ENCODE measurements at places on chromosomes 6 and 20.

DNA sequence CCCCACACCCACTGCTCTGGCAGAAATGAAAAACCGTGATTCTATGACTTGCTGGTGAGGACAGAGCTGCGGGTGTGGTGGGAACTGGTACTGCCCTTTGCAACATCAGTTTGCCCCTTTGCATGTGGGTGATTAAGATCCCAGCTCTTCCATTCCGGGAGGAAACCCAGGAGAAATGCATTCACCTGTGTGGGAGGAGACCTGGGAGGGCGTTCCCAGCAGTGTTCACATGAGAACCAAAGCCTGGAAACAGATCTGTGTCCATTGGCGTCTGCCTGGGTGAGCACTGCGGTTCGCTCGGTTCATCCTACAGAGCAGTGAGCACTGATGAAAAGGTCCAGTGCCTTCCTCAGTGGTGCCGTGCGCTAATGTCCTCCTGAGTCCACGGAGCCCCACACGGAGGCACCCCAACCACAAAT, 89.7 kb downstream of the SMOC2 start:
- DNase-seq, result no peak

GRCh38 chr20:14758356-14758755, 420.9 kb upstream of the FLRT3 start:
- DNase-seq, result no peak

DNA sequence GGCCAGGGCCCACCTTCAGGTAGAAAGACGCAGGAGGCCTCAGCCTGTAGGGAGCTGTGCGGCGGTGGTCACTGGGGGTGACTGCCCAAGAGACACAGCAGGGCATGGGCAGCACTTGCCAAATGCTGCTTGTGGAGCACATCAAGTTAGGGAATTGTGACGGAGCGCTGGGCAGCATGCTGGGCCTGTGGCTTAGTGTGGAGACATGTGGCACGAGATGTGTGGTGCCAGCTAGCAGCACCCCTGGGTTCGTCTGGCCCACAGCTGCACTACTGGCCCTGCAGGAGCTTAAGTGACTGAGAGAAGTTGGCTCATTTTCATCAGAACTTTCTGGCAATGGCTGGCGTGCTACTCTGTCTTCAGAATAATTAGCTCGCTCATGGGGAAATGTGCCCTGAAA, 213.1 kb upstream of the SYNDIG1 start:
- no peak for DNase-seq

DNA sequence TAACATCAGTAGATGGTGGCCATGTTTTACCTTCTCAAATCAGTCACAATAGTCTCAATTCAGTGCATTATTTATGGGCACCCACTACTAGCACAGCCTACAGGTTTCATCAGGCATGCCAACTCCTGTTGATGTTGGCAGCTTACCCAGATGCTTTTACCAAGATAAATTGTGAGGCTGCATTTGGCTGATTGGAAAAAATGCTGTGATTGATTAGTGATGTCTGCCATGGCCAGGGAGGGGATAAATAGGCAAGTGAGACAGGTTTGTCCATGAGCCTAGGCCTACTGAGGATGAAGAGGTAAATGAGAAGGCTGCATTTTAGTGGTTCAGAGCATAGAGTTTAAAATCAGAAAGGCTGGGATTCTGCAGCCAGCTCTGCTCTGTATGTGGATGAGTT, 227.1 kb downstream of the NFATC2 start:
- no peak for DNase-seq

DNA sequence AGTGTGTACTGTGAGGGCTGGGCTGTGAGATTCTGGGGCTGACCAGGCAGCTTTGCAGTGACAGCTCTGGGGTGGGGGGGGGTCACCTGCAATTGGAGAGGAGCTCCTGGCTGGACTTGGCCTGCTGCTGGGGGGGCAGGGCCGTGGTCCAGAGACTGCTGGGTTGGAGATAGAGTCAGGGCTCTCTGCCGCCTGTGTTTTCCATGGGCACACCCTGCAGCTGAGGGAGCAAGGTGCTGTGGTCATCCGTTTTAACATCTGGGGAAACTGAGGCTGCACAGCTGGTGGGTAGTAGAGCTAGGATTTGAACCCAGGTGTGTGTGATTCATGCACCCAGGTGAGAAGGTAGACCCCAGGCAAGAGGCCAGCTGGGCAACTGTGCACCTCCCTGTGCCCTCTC, 7.3 kb downstream of the DLGAP4 start:
- no peak for DNase-seq

DNA sequence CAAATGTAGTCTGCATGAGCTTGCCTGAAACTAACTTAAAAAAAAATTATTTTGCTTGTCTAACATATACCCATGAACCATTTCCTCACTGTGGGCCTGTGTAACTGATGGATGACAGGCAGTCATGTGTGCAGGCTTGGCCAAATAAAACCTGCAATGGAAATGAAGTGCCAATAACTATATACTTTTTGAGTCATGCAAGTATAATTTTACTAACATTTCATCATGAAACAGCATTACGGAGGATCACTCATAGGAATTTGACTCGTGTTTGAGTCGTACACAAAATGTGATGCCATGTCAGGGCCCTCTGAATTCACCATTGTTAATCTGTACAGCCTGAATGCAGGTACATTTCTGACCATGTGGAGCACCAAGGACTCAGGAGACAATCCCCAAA, 46.6 kb downstream of the HDDC2 start:
- DNase-seq, result no peak

DNA sequence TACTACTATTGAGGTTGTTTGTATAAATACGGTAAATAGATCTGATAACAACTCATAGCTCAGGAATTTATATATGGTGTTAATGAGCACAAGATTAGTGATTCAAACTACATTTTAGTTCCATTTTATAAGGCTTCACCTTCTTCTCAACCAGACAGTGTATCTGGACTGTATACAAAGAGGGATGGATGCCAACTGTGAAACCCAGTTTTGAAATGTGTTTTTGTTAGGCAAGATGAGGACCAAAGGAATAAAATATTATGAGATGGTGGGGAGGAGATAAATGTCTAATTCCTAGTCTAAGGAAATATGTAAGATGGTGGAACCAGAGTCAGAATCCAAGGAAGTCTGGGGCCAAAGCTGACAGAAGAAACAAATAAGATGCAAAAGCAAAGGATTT, 329.0 kb downstream of the GRIK2 start:
- no peak for DNase-seq

DNA sequence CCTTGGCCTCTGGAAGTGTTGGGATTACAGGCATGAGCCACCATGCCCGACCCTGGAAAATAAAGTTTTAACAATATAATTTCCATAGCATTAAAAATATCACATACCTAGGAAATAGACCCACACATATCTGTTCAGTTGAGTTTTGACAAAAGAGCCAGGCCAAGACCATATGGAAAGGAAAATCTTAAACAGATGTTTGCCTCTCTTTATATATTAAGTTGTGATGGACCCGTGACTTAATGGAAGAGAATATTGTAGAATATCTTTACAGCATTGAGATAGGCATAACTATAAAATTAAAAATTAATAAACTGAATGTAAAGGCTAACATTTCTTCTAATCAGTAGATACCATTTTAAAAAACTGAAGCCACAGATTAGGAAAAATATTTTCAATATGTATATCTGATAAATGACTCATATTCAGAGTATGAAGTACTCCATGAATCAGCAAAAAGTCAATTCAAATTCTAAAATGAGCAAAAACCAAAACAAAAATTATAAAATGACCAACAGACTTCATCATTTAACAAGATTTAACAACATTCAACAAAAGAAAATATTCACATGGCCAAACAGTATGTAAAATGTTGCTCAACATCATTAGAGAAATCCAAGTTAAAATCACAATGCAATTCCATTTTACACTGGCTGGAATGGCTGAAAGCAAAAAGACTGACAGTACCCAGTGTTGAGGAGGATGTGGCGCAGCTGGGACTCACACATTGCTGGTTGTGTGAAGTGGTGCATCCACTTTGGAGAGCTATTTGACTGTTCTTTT, 43.3 kb downstream of the GTF2H5 start:
- no peak for DNase-seq

GRCh38 chr20:21303061-21303871, at the start of gene XRN2:
Gene XRN2, plus strand, starts transcription at chr20:21303331. Its CDS starts 68 bp downstream, at chr20:21303399.
- DNase-seq, result peak; percentile 93

GRCh38 chr20:32832664-32833063, 12.9 kb downstream of the MAPRE1 start:
- no peak for DNase-seq

- DNase-seq, result no peak
These were observed 400.7 kb downstream of the ZFAND3 start for GRCh38 chr6:38220069-38220723.

GRCh38 chr6:136710877-136711552, 81.3 kb downstream of the MAP3K5 start:
- no peak for DNase-seq

DNA sequence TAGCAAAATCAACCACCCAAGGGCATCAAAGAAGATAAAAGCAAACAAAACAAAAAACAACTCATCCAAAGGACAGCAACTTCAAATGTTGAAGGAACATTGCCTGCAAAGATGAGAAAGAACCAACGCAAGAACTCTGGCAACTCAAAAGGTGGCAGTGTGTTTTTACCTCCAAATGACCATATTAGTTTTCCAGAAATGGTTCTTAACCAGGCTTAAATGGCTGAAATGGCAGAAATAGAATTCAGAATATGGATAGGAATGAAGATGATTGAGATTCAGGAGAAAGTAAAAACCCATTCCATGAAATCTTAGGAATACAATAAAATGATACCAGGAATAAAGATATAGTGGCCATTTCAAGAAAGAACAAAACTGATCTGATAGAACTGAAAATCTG, 9.8 kb upstream of the PI3 start:
- no peak for DNase-seq

GRCh38 chr6:156396068-156396771, 381.0 kb upstream of the ARID1B start:
- DNase-seq, result no peak

- DNase-seq, result no peak
These were observed 15.7 kb upstream of the MYT1 start for GRCh38 chr20:64148581-64148980.

GRCh38 chr20:740162-740561, 28.1 kb downstream of the SLC52A3 start:
- no peak for DNase-seq

- no peak for DNase-seq
These were observed 163.2 kb upstream of the OLIG3 start for GRCh38 chr6:137657351-137657911.

GRCh38 chr20:33811776-33812151, 616 bp downstream of the CHMP4B start:
- no peak for DNase-seq

DNA sequence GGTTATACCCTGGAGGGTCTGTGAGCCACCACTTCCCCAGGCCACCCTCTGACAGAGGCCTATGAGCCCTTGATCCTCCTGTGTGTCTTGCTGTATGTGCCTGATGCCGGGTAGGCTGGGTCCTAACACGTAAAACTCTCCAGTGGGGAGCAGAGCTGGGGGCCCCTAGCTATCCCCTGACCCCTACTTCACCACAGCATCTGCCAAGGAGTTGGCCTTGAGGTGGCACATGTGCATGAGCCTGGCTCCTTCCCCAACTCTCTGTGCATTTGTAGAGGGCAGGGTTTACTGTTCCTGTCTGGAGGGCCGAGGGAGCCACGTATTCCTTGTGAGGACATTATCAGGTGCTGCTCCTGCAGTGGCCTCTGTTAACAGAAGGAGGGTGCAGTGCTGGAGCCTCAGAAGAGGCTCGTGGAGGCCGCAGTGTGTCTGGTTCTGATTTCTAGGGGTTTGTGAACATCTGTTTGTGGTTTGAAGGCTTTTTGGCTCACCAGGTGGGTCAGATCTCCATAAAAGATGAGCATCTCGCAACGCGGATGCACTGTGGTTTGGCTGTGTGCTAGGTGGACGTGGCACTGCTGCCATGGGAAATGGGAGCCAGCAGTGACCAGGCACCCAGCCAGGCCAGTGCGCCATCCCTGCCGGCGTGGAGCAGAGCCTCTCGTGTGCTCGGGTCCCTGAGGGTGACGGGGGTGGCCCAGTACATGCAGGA, 152.1 kb downstream of the DTNBP1 start:
- no peak for DNase-seq

- no peak for DNase-seq
These were observed 30.2 kb downstream of the FAM229B start for GRCh38 chr6:112117554-112117953.

DNA sequence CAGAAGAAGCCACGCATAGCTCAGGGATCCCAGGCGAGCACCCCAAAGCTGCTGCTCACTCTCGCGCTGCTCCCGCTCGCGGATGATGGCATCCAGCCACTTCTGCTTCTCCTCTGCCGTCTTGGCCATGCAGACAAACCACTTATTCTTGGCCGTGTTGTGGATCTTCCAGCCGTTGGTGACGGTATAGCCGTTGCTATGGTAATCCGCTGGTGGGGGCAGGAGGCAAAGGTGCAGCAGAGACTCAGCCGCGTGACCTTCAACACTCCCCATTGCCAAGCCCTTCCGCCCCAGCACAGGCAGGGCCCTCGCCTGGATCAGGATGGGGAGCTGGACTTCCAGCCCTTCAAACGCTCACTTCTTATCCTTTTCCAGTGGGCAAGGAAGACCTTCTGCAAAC, 136.9 kb downstream of the PREX1 start:
- no peak for DNase-seq

GRCh38 chr6:38391206-38391605, 248.5 kb downstream of the BTBD9 start:
- DNase-seq, result no peak

GRCh38 chr6:166341464-166341863, 881 bp downstream of the SFT2D1 start:
- no peak for DNase-seq

DNA sequence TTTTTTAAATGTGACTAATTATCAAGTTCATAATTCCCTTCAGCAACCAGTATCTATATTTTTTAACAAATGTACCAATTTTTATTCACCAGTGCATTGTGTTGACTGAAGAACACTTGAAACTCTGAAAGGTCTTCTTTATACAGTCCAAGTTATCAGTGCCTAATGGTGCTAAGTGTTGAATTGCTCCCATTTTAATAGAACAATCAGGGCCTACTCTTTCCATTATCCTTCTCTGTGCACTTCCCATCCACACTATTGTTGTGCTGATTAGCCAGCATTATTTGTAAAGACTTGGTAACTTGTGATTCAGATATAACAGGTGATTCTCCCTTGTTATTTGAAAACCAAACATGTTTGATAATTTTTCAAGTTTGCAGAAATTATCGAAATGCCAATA, 1209.7 kb upstream of the MAP3K7 start:
- no peak for DNase-seq
